Smooth muscle cell of the coronary artery (primary cell): ENCODE measurements at places on chromosomes 11 and 22. TPM values are rescaled to one million over a fixed set of nuclear protein-coding genes. Genes with fewer than 3 reads are reported as not detected.

Gene GGTLC3
- not detected in 2 replicates for total RNA-seq

Gene NEFH
- 0.08 and 0.23 TPM in 2 replicates for total RNA-seq

Gene SPTBN2
- total RNA-seq: 0.94 and 9.2 TPM in 2 replicates

Gene FIBIN
- 36.9 and 61.7 TPM in 2 replicates for total RNA-seq

Gene P2RY6
- 0.12 and 5.9 TPM in 2 replicates for total RNA-seq

Gene CRYBA4
- not detected in 2 replicates for total RNA-seq

Gene ART1
- not detected in 2 replicates for total RNA-seq

Gene CAPN5
- total RNA-seq: 14.7 and 17.9 TPM in 2 replicates
